ENCODE measurements at places on chromosomes 16 and 17. TPM values are rescaled to one million over a fixed set of nuclear protein-coding genes. Genes with fewer than 3 reads are reported as not detected.

CHAD gene
- 4.9 TPM for polyA plus RNA-seq

CCL4 gene
- 8.1 TPM for polyA plus RNA-seq

MTSS2 gene
- 42.2 TPM for polyA plus RNA-seq

CES5A gene
- polyA plus RNA-seq = not detected

NETO2 gene
- 2.8 TPM for polyA plus RNA-seq

DNA sequence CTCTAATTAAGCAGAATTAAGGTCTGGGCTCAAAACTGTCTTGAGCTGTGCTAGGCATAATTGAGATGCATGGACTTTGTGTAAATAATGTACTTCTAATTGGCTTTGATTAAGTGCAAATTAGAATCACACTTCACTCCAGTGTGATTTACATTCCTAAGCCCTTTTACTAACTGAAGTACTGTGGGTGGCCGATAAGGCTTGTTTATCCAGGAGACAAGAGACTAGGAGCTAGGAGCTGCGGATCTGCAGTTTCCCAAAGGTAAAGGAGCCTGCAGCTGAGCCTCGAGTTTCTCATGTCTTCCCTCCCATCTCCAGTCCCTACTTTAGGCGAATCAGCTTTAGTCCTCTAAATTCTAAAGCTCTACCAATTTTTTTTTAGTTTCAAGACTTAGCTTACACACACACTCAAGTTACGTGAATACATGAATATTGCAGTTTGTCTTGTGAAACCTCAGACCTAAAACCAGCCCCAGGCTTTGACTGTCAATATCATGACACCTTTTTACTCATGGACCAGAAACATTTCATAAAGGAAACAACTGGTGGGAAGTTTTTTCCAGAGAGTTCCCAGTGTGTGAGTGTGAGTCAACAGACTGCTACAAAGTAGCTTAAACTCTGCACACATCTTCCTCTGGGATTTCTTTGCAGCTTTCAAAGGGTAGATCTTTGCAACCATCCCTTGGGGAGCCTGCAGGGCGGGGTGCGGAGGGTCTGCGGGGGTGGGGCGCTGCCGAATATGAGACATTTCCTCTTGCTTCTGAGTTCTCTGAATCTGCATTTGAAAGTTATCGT is 113.9 kb upstream of the TBX2 start:
- DNase-seq = no peak

- DNase-seq = no peak
Observed at GRCh38 chr17:7027335-7027734, 4.5 kb downstream of the BCL6B start.

DNA sequence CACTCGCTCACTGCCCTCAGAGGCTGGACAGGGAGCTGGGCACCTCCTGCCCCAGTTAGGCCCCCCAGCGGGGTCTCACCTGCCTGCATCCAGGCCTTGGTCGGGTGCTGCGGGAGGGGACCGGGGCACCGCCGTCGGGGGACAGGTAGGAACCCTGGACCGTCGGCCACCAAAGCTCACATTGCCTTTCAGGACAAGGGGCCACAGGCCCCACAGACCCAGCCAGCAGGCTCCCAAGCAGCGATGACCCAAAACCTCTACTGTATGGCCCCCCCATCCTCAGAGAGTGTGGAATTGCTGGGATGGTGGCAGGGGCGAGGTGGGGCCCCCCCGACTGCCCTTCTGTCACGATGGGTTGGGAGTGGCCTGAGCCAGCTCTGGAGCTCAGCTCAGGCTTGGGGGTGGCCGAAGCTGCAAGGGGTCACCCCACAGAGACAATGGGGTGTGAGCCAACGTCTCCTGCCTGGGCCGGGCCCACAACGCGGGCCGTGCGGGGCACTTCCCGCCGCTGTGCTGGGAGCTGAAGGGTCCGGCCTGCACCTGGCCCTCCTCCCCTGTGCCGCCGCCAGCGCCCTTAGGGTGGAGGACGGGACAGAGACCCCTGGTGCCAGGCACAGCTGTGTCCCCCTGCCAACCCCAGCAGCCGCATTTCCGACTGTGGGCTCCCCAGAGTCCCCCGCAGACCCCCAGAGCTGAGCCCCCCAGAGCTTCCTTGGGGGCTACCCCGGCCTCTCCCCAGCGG is 498 bp downstream of the IGFALS start:
- no peak for DNase-seq

DNA sequence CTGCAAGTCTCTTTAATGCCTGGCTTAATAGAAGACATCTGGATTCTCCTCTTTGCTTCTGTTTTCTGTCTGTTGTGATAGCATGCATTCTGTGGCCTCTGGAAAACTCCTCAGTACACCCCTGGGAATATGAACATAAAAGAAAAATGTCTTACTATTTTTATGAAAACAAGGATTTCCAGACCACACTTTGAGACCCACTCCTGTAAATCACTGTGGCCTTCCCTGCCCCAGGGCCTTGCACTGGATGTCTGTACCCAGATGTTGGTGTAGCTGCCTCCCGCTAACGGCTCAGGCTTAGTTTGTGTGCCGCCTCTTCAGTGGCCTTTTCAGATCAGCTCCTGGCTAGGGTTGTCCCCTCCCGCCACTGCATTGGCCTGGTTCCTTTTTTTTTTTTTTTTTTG is 126.6 kb downstream of the SOCS1 start:
- peak; percentile 78 for DNase-seq

DNA sequence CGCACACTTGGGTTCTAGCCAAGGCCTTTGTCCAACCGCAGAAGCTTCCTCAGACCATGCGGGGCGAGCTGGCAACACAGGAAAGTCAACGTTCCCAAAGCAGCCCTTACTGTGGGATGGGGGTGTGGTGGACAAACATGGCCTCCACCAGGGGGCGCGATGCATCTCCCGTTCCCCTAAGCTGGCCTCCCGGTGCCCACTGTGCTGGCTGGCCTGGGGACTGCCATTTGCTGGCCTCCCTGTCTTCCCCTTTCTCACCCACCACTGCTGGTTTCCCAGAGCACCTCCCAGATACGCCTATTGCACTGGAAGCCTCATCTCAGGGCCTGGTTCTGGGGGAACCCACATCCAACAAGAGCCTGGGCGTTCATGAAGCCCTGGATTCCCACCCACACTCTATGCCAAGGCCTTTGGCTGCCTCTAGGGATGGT is 145.3 kb downstream of the IRF8 start:
- peak; percentile 31 for DNase-seq

DNA sequence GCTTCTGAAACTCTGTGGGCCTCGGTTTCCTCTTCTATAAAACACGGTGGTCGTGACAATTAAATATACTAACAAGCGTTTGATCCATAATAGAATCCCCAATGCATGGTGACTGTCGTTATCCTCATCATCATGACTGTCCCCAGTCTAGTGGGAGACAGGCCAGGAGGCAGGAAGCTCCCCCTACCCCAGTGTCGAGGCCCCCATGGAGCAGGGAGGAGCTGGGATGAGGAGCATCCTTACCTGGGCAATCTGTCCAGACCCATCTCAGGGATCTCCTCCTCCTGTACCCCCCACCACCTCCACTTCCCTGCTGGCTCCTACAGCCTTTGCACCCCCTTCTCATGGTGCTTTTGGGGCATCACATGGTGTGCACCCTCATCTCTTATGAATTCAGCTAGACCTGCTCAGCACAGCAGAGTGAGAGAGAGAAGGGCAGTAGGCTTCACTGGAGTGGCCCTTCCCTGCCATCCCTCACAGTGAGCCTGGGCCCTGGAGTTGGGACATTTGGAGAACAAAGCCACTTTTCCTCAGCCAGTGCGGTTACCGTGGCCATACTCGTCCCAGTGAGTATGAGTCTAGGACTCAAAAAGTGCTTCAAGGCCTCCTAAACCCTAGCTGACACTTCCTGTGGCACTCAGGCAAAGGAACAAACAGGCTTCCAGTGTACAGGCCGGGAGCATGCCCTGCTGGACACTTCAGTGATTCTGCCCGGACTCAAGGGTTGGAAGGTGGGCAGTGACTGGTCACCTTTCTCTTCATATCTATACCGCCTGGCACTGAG is 148.6 kb downstream of the CLEC16A start:
- DNase-seq = no peak

DNA sequence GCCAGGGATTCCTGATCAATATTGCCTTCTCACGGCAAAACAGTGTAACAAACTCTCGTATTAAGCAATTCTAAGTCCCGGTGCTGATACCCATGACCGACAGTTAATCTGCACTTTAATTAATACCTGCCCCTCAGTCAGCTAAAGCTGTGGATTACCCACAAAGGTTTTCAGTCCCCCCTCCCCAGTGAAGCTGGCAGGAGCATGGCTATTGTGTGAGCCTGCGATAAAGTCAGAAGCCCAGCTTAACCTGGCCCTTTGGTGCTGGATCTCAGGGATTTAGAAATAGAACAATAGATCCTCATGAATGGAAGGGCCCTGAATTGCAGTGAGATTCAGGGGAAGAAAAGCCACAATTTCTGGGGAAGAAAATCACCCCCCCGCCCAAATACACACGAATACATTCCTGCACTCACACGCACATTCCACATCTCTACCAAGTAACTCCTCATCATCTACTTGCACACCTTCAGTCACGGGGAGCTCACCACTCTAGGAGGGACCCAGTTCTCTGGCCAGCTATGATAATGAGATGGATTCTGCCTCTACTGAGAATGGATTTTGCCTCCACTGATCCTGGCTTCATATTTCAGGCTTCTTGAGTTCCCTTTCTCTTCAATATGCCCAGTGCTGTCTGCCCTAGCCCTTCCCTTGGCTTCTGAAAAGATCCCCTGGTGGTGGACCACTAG is 102.6 kb downstream of the WSCD1 start:
- no peak for DNase-seq

GRCh38 chr17:63933598-63933997 is 1.5 kb upstream of the CD79B start:
- DNase-seq = no peak

- DNase-seq = no peak
Observed at GRCh38 chr16:873243-873661, 72.7 kb upstream of the GNG13 start.

GRCh38 chr17:17546399-17547185 is 44.9 kb downstream of the PEMT start:
- no peak for DNase-seq

GRCh38 chr16:10589109-10589508 is 8.7 kb upstream of the EMP2 start:
- no peak for DNase-seq

DNA sequence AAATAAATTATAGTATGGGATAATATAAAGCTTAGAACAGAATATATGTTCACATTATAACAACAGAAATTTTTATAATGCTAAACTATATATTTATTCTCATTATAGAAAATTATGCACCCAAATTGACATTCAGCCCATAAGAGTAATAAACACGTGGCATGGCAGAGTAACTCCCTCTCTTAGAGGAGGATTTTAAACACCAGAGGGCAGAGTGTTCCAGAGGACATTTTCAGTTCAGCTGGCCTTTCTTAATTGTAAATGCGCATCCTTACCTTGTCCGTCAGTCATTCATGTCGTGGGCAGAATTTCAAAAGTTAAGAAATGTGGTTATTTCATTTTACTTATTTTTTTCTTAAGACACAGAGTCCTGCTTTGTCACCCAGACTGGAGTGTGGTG is 147.1 kb downstream of the TANC2 start:
- no peak for DNase-seq

GRCh38 chr17:73589363-73589980 is 54.8 kb downstream of the SDK2 start:
- DNase-seq = no peak

- DNase-seq = peak; percentile 92
Observed at GRCh38 chr17:76262732-76263344, 2.3 kb upstream of the UBALD2 start.

DNA sequence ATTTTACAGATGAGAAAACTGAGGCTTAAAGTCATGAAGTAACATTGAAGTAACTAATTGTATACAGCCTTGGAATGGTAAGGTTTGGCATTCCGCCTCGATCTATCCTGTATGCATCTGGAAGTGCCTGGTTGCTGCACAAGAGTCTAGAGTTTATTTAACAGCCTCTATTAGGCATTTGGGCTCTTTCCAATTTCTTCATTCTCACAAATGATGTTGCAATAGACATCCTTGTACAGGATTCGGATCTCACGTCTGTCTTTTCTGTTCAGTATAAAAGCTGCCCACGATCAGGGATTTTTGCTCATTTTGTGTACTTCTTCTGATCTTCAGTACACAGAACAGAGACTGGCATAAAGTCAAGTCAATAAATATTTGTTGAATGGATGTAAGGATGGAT is 100.5 kb downstream of the AIPL1 start:
- no peak for DNase-seq

GRCh38 chr17:2681650-2682049 is 29.9 kb downstream of the CLUH start:
- DNase-seq = no peak

DNA sequence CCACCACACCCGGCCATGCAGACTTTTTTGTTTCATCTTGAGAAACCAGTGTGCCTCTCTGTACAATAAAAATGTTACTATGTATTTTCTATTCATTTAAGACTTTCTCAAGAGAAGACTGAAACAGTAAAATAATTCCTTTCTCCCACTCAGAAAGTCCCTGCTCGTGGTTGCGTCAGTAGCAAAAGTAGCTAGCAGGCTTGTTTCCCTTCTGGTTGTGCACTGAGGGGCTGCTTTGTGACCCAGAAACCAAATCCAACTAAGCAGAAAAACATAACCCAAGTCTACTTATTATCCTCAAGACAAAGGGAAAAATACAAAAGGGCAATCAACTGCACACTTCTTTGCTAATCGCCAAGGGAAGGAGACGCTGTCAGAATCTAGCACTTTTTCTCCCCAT is 3.4 kb upstream of the PNPO start:
- no peak for DNase-seq

- no peak for DNase-seq
Observed at GRCh38 chr16:53984936-53985335, 281.0 kb downstream of the FTO start.

GRCh38 chr17:8753976-8754440 is 4.3 kb downstream of the SPDYE4 start:
- no peak for DNase-seq

- DNase-seq = no peak
Observed at GRCh38 chr17:2232244-2232638, 71.3 kb downstream of the SMG6 start.

- DNase-seq = no peak
Observed at GRCh38 chr17:29394761-29395160, 4.6 kb downstream of the TAOK1 start.

DNA sequence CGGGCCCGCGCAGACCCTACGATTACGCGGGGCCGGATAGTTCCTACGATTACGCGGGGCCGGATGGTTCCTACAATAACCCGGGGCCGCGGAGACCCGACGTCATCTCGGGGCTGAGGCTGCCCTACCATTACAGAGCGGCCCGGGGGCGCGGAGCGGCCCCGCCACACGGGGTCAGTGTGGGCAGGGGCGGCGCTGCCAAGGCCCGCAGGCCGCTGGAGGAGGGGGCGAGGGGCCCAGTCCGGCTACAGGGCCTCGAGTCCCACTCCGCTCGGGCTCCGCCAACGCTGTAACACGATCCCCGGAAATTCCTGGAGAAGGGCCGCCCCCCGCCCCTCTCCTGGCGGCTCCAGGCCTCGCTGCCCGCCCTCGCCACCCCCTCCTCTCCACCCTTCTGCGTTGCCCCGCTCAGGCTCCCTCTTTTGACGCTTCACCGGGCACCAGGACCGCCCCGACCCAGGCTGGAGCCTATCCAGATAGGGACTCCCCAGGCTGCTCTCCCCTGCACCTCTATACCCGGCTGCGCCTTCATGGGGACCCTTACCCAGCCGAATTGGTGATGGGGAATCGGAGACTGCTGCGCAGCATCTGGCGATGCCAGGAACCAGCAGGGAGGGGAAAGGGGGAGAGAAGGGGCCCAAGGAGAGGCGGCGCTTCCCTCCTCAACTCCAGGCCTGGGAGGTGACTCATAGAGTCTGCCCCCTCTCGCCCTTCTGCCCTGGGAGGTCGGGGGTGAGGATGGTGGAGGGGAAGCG is at the start of gene RAB34:
Gene RAB34, minus strand, starts transcription at position 291 of the 755 bp plus-strand sequence. CDS start 602 bp downstream, outside the sequence.
- DNase-seq = peak; percentile 95

All from stomach (tissue), 19 donors.